Adrenal gland (tissue), 19 donors: ENCODE measurements at places on chromosomes 3 and 15. TPM values are rescaled to one million over a fixed set of nuclear protein-coding genes. Genes with fewer than 3 reads are reported as not detected.
A peak's percentile ranks its signal among the peaks of the same experiment; 100 is the strongest.

The GYG1 gene
- 45.4 TPM for total RNA-seq

The CLRN1 gene
- total RNA-seq = 4.9 TPM

The ZPLD1 gene
- 0.10 TPM for total RNA-seq

The HES1 gene
- 22.8 TPM for total RNA-seq

The FBN1 gene
- total RNA-seq = 53.1 TPM

The CYFIP1 gene
- 93.7 TPM for total RNA-seq

The SLC27A2 gene
- total RNA-seq = 40.0 TPM

The HHLA2 gene
- not detected for total RNA-seq

The GNAT1 gene
- not detected for total RNA-seq

The PLS1 gene
- 6.5 TPM for total RNA-seq

The FBXO40 gene
- 0.04 TPM for total RNA-seq

The TRPM1 gene
- not detected for total RNA-seq

The BCL6 gene
- 30.5 TPM for total RNA-seq

The LRRC34 gene
- total RNA-seq = 0.70 TPM

The IQGAP1 gene
- total RNA-seq = 258 TPM

The RETNLB gene
- not detected for total RNA-seq

The ASB7 gene
- 11.2 TPM for total RNA-seq

The SAMMSON gene
- total RNA-seq = not detected

GRCh38 chr3:43180027-43180426 is 74.1 kb upstream of the POMGNT2 start:
- DNase-seq = peak; percentile 31

DNA sequence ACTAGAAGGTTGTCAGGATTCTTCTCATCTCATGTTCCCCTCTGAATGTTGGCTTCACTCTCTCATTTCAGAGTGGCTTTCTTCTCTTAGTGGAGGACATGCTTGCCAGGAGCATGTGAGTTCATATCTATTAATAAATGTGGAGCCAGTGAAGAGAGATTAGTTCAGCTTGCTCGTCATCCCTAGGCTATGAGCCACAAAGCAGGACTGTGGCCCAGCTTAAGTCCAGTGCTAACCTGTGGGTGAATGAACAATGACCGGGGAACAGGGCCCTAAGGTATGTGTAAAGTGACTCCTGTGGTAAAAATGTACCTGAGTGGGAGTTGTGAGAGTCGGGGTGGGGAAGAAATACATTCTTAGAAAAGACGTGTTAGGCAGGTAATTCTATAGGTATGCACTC is 96.9 kb upstream of the TBL1XR1 start:
- DNase-seq = peak; percentile 77

GRCh38 chr3:134258761-134259347 is 8.2 kb upstream of the RYK start:
- no peak for DNase-seq

DNA sequence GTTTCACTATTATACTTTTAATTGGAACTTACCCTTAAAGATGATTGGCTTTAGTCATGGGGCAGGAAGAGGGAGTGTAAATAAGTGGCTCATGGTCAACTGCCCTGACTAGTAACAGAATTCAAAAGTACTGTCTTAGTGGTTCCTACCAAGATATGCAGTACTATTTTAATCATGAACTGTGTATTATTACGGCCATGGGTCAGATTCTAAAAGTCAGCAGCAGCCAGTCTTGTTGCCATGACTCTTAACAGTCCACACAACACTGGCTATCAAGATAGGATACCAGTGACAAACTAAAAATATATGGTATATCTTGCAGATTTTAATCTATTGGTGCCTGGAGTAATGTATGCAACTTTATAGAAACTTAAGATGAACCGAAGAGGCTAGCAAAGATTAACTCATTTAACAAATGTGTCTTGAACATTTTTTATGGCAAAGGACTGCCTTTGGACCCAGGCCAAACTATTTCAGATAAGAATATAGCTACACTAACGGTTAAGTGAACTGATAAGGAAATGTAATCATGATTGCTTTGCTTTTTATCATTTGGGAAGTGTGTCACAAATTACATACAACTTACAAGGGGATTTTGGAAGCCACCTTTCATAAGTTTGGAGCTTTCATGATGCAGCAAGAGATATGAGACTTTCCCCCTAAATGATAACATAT is 163.7 kb downstream of the TCF12 start:
- DNase-seq = no peak

- no peak for DNase-seq
Measured at GRCh38 chr15:83308671-83309070, 24.2 kb upstream of the BNC1 start.

GRCh38 chr3:21912711-21913110 is 161.7 kb upstream of the ZNF385D start:
- no peak for DNase-seq

DNA sequence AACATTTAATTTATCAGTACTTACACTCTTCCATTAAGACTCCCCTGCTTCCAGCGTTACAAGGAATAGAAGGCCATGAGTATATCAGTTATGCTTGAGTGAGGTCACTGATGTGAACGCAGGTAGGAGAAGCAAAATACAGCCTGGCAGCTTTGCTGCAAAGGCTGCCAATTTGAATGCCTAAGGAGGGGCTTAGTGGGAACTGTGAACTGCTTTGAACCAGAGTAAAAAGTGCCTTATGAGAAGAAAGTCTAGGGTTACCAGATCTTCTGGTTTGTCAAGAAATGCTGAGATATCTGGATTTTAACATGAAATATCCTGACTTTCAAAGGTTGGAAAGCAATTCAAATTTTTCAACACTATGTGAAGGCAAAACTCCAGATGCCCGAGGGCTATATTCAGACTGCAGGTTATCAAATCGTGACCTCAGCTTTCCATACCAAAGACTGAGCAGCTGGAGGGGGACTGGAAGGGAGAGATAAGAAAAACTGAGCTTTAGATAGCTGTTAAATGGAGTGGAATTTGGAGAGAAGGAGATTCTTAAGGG is 446.3 kb upstream of the NECTIN3 start:
- DNase-seq = no peak

- no peak for DNase-seq
Measured at GRCh38 chr3:191166368-191166767, 32.7 kb upstream of the OSTN start.

DNA sequence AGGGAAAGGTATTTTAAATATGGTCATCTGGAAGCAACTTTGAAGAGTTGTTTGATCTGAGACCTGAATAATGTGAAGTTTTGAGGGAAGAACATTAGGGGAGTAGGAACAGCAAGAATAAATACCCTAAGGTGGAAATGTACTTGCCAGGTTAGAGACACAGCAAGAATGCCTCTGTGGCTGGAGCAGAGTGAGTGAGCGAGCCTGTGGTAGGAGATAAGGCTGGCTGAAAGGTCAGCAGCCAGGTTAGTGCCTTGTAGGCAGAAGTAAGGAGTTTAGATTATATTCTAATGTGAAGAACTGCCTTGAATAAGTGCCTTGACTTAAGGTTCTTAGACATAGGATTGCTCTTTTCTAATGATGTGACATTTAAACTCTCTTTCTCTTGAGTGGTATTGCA is 18.3 kb downstream of the LRRC49 start:
- no peak for DNase-seq

DNA sequence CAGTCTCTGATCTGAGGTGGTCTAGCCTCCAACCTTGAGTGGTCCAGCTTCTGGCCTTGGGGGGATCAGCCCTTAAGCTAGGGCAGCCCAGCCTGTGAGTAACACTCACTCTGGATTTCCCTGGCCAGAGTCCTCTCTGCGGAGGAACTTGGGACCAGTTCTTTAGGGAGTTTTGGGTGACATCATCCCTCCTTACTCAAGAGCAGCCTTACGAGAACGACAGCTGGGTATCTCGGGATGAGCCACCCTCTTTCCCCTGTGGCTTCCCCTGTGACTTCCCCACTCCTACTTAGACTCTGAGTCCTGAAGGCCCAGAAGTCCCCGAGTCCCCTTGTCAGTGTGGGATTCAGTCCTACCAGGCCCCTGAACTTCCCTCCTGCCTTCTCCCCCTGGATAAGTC is 10.2 kb upstream of the PLXND1 start:
- peak; percentile 56 for DNase-seq

GRCh38 chr3:104635872-104636580 is 730.7 kb upstream of the ALCAM start:
- DNase-seq = peak; percentile 40

DNA sequence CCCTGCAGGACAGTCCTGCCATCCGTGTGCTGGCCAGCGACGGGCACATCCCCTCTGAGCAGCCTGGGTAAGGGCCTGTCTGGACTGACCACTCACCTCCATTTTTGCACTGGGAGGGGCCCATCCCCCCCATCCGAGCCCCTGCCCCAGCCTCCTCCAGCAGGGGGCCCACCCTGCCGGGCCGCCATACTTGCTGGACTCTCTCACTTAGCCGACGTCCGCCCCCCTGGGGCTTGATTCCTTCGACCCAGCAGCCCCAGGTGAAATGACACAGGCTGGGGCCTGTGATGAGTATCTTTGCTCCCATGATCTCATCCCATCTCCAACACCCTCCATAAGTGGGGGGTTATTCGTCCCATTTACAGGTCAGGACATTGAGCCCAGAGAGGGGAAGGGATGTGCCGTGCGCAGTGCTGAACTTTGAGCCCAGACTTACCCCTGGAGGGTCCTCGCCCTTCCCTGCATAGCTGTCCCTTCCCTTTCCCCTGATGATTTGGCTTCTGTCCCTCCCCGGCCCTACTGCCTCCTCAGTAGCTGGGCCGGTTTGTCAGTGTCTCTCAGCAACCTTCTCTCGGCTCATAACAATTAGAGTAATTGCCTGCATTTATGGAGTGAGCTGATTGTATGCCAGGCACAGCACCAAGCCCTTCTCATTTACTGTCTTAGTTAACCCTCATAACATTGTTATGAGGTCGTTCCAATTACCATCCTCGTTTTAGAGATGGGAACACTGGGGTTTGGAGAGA is 4.2 kb downstream of the LMAN1L start:
- DNase-seq = no peak

DNA sequence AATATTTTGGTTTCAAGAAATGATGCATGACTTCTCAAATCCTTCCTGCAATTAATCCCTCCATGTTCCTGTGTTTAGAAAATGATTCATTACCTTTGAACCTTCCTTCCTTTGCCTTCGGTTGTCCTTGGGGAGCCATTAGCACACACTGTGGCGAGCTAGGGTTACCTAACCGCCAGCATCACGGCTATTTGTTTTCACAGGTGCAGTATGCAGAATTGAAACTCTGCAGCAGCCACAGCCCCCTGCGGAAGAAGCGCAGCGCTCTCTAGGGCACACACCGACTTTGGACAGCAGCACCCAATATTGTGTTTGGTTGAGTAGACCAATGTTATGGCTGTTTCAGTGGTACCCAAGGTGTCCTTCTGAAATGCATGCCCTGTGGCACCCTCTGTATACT is 247.4 kb downstream of the MCTP2 start:
- DNase-seq = no peak

- DNase-seq = peak; percentile 6
Measured at GRCh38 chr15:68314563-68314962, 37.0 kb downstream of the FEM1B start.

- no peak for DNase-seq
Measured at GRCh38 chr3:40962721-40963120, 236.6 kb upstream of the CTNNB1 start.

GRCh38 chr15:87609474-87609873 is 647.1 kb downstream of the NTRK3 start:
- DNase-seq = no peak

GRCh38 chr3:88101142-88101541 is 42.1 kb downstream of the ZNF654 start:
- DNase-seq = no peak

DNA sequence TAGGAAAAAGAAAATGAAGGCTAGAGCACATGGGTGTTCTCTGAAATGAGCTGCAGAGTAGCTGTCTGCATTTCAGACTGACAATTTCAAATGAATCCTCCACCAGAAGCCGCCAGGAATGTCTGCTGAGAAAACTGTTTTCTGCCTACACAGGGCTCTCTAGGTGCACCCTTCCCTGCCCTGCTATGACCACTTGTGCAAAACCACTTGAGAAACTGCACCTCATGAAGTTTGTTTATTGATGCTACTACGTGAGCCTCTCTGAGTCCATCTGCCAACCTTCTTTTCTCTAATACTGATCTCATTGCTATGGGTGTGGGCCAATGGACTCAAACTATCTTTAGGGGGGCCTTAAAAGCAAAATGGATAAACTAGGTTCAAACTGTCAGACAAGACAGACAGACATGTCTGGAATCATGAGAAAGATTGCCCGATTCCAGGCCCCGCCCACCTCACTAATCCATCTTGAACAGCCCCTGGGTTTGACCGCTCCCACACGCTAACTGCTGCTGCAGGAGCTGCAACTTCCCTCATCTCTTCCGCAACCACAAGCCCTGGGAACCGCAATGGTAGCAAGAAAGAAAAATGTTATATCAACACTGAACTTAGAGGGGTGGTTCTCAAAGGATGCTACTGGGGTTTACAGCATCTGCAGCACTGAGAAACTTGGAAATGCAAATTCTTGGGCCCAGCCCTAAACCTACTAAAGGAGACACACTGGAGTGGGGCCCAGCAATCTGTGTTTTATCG is 9.0 kb upstream of the CD47 start:
- no peak for DNase-seq

DNA sequence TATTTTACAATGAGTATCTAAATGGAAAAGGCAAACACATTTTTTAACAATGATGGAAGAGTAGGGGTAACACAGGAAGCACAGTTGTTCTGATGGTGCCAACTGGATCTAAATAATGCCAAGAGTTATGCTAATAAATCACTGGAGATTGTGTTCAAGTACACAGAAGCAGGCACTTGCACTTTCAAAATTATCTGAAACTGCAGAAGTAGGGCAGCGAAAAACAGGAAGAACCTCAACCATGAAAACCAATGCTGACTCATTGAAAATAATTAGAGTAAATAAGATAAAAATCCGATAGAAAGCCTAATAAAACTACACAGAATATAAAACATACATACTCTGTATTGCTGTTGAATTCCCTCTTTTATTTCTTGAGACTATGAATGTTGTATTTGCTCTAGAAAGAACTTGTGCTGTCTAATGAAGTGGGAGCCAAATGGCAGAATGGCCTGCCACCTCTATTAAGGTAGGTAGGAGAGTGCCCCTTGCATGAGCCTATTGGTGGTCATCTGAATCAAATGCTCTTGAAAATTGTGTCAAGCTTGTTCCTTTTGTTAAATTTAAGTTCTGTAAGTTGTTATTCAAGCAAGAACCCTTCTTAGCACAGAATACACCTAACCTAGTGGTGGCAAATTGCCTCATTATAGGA is 93.7 kb downstream of the ABI3BP start:
- peak; percentile 19 for DNase-seq

GRCh38 chr3:178699810-178700209 is 163.6 kb downstream of the KCNMB2 start:
- no peak for DNase-seq

GRCh38 chr3:3862534-3862933 is 63.3 kb downstream of the LRRN1 start:
- DNase-seq = no peak

- no peak for DNase-seq
Measured at GRCh38 chr15:94416820-94417219, 185.5 kb downstream of the MCTP2 start.

GRCh38 chr15:28269097-28269496 is 52.9 kb downstream of the HERC2 start:
- DNase-seq = no peak

GRCh38 chr15:30953183-30953582 is 38.2 kb downstream of the MTMR10 start:
- DNase-seq = no peak
